ENCODE measurements at places on chromosomes 6 and 20.

- no peak for DNase-seq
Measured at GRCh38 chr6:140095532-140095931, 721.1 kb upstream of the CITED2 start.

DNA sequence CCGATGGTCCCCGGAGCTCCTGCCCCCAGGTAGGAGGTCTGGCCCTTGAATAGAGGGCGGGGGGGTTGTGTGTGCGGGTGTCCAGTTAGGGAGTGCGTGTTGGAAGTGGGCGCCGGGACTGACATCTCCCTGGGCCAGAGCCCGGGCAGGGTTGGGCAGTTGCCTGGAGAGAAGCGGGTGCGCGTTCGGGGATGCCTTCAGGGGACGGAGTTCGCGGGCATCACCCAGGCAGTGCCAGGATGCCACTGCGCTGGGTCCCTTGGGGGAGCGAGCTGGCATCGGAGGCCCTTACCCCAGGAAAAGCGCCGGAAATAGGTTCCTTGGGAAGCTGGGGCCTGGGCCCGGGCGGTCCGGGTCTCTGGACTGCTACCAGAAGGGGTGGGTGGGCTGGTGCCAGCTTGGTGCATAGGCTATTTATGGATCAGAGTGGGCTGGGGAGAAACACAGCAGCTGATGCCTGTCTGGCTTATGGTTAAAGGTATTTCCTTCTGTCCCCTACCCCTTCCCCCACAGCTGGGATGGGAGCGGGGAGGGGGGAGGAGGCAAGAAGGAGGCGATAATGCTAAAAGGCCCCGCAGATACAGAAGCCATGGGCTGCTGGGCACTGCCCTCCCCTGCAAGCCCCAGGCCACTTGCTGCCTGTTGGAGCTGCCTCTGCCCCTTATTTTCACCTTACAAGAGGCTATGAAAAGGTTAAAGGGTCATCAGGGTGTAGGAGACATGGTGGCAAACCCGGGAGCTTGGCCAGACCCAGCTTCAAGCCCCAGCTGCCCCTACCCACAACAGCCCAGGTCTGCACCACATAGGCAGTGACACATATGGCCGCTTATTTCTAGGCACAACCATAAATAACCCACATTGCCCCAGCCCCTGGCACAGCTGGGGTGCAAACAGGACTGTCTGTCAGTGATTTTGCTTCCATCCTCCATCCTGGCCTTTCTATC, 638 bp downstream of the PACSIN1 start:
- no peak for DNase-seq

DNA sequence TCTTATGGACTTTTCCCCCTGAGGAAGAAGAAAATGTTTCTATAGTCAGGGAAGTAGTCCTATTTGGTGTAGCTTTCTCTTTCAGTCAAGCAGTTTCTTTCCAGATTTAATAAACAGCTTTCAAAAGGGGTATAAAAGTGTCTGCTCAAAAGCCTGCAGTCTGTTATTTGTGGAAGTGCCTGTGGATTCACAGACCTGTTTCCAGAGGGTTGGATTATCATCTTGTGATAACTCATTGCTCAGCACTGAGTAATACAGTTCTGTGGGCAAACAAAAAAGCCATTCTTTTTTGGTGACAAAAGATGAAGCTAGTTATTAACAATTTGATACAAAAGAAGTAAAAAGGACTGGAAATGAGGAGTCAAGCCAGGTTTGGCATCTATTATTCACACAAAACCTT, 358.2 kb upstream of the ID4 start:
- no peak for DNase-seq

GRCh38 chr6:142372348-142372747, 70.5 kb downstream of the ADGRG6 start:
- no peak for DNase-seq

DNA sequence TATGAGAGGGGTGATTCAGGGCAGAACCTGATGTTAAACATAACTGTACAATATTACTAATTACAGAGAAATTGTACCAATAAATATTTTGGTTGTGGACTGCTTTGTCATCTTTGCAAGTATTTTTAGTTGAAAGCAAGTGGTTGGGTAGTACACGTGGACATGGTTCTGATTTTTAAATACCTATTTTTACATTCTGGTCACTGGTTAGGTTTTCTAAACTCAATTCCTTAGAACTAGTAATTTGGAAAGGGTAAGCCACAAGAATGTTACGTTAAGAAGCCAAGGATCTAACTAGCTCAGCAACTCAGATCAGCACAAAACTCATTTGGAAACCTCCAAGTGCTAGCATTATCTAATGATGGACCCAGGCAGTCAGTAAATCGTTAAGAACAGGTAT, 2.7 kb downstream of the EPB41L2 start:
- DNase-seq, result no peak

- no peak for DNase-seq
Measured at GRCh38 chr20:49741977-49742376, 28.3 kb upstream of the B4GALT5 start.

- no peak for DNase-seq
Measured at GRCh38 chr6:90545448-90545847, 41.4 kb downstream of the MAP3K7 start.

DNA sequence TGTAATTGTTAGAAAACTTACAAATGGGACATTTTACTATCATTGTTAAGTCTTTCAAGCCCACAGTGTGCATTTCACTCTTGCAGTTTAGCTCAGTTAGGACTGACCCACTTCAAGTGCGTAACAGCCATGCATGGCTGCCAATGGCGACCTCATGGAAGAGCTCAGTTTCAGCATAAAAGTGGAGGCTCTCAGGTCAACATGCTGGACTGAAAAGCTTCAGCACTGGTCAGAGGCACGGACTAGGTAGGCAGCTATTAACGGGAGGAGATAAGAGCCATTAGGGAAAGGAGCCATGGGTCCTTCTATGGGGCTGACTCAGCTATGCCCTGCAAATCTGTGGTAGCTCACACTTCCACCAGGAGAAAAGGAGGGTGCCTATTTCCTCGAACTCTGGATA, 101.8 kb downstream of the TTLL2 start:
- DNase-seq, result no peak

DNA sequence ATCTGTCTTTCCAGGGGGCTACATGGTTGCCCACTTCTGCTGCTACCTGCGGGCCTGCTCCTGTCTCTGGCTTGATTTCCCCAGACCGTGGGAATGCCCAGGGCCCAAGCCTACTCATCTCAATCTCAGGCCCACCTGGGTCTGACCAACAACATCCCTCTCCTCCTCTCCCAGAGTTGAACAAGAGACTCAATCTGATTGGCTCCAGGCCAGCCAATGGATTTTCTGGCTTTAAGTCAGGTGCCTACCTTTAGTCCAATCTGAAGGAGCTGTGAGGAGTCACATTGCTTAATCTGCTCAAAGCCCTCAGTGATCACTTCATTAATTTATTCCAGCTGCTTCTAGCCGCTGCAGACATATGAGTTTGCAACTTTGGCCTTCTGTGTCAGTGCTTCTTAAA, 162.4 kb upstream of the KCNG1 start:
- no peak for DNase-seq

GRCh38 chr20:24981282-24981681, 11.3 kb downstream of the APMAP start:
- DNase-seq, result no peak

GRCh38 chr20:10137533-10137932, 81.1 kb upstream of the SNAP25 start:
- no peak for DNase-seq

DNA sequence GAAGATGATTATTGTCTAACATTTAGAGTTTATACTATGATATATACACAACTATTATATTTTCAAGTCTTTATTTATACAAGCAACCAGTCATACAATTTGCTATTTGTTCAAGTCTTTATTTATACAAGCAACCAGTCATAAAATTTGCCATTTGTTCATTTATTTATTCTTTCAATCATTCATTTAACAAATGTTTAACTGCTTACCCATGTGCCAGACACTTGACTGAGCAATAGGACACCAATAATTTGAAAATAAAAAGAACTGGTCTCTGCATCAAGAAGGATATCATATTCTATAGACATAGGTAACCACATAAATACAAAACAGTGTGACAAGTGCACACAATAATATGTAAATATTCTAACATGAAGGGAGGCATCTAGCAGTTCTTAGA, 20.3 kb downstream of the GRIK2 start:
- DNase-seq, result no peak

DNA sequence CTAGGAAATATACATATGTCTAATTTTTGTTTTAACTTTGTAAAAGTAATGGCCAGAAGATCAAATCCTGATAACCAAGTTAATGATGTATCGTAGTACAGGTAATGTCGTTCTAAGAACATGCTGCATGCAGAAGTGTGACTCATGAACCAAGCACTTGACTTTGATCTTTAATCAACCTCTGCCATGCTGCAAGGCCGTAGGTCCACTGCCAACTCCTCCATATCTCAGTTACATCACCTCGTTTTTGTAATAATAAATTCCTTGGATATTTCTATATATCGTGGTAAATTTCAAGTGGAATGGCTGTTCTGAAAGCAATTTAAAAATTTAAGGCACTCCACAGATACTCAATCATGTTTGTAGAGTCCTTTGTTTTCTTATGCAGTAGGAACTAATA, 771.7 kb downstream of the EPHA7 start:
- DNase-seq, result no peak

- no peak for DNase-seq
Measured at GRCh38 chr6:105199711-105200110, 19.9 kb upstream of the POPDC3 start.

DNA sequence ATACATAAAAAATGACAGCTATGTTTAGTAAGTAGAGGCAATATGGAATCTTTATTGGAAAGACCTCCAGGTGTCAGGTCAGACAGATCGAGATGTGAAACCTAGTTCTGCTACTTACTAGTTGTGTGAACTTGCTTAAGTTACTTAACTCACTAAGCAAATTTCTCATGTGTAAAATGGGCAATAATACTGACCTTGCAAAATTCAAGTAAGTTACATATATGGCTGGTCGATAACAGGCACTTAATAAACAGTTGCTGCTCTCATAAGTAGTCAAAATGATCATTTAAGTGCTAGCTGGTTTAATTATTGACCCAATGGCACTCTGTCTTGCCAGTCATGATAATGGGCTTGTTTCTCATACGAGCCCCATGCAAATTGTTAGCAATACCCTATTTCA, 46.0 kb downstream of the VGLL2 start:
- DNase-seq, result no peak

DNA sequence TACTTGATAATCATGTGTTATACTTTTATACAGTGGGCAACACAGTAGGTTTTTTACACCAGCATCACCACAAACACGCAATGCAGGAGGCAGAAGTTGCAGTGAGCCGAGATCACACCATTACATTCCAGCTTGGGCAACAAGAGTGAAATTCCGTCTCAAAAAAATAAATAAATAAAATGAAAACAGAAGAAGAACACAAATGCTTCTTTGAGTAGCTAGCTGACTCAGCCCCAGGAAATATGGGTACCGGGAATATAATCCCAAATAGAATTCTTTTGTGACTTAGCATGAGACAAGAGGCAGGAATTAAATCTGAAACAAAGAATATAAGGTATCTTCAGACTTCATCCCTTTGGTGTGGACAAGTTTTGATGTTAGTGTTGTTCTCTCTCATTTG, 164.2 kb upstream of the ATXN1 start:
- no peak for DNase-seq

DNA sequence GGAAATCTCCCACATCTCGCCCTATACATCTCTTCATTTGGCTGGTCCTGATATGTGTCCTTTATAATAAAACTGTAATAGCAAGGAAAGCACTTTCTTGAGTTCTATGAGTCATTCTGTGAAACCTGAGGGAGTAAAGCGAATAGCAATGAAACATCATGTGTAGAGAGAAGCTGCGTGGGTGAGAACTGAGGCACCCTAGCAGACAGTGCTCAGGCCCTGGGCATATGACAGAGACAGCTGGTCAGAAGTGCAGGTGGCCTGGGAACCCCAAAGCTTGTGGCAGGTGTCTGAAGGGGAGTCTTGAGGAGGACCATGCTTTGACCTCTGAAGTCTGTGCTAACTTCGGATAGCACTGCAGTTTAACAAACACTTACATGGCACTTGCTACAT, 1.3 kb upstream of the BLOC1S5 start:
- peak; percentile 53 for DNase-seq

GRCh38 chr20:3183896-3184612, 10.7 kb upstream of the LZTS3 start:
- no peak for DNase-seq

- no peak for DNase-seq
Measured at GRCh38 chr6:119602215-119603178, 252.9 kb upstream of the MAN1A1 start.

DNA sequence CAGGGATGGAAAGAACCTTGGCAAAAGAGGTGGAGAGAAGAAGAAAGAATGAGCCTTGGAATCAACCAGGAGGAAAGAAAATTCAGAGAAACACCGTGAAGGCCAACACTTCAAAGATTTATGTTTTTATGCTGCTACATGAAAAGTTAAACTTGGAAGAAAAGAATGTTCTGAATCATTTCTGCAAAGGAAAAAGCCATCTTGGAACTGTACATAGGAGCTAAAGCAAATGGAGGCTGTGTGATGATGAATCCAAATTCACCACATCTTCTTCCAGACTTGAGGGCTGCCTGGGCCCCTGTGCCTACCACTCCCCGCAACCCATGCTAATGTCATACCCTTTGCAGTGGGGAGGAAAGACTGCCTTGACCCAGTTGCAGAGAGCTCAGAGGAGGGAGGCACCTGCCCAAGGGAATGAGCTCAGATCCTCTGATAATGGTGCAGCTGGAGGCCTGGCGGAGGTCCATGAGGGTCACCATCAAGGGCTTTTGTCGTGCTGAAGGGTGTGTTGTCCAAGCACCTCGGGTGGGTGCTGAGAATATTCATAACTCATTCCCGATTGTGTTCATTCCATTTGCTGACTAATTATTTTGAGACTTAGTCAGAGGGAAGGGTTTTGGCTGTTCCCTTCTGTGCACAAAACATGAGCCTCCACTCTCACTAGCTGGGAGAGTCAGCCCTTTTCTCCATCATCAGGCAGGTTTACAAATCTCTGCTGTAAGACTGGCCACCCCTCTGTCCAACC, 245.8 kb upstream of the JAG1 start:
- DNase-seq, result no peak

DNA sequence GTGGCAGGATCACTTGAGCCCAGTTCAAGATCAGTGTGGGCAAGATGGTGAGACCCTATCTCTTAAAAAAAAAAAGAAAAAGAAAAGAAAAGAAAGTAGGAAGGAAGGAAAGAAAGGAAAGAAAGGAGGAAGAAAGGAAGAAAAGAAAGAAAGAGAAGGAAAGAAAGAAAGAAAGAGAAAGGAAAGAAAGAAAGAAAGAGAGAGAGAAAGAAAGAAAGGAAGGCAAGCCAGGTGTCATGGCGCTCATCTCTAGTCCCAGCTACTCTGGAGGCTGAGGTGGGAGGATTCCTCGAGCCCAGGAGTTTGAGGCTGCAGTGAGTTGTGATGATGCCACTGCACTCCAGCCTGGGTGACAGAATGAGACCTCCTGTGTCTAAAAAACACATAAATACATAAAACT, 11.5 kb upstream of the SRC start:
- DNase-seq, result no peak

- no peak for DNase-seq
Measured at GRCh38 chr6:72130327-72130726, 244.0 kb downstream of the RIMS1 start.

DNA sequence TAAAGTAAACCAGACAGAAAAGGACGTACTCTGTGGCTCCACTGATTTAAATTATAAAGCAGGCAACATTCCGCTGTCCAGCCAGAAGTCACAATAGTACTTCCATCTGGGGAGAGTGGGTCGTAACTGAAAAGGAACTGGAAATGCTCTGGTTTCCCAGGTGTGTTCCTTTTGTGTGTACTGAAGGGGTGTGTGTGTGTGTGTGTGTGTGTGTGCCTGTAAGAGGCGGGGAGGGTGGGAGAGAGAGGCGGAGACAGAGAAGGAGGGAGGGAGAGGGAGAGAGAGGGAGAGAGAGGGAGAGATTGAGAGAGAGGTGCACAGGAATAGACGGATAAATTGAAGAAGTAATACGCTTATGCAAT, 178.4 kb upstream of the ZNF184 start:
- no peak for DNase-seq

Measured in dorsolateral prefrontal cortex (tissue), 122 donors.